ENCODE measurements at places on chromosomes 5 and 9.

DNA sequence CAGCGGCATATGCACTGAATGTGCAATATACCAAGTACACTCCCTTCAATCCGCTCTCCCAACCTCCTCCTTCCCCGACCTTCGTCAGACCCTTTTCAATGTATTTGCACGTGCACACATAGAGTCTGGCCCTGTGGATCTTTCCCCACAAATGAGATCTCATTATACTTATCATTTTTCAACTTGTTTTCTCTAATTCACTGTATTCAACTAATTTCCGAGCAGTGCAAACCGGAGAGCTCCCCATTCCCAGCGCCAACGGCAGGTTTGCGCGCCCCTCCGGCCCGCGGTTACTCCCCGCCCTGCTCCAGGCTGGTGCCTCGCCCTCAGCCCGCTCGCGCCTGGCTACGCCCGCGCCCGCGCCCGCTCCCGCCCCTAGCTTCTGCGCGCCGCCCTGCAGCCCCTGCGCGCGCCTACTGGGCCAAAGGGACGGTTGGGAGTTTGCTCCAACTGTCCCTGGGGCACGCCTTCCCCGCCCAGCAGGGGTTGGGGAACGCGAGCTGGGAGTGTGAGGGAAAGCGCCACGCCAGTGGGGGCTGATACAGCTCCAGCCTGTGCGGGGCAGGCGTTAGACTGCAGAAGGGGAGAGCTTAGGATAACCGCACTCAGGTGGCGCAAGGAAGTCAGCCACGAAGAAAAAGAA is 3.3 kb upstream of the CDC20B start:
- no peak for DNase-seq

DNA sequence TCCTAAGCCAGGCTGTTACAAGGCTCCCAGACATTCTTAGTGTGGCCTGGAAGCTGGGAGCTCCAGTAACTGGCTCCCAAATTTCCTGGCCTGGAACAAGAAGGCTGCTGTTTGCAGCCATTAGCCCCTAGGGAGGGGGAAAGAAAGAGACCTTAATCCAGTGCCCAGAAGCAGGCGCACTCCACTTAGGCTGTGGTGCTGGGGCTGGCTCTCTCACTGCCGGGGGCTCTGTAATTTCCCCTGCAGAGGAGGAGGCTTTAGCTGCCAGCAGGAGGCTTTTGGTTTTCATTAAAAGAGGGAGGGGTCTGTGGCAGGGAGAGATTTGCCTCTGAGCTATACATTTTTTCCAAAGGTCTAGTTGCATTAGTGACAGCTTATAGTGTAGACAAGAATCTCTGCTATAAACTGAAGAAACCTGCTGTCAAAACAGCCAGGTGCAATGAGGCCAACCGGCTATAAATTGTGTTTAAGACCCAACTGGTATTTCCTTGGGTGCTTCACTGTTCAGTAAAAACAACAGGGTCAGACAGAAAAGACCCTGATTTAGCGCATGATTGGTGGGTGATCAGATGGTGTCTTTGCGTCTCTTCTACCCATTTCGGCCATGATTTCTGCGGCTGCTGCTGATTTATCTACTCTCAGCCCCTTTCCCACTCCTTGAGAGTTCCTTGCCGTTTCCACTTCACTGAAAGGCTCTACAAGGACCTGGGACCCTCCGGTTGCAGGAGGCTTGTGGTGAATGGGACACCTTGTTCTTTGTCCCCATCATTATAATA is 254.6 kb downstream of the AOPEP start:
- DNase-seq, result no peak

- no peak for DNase-seq
Measured at GRCh38 chr5:111507276-111507675, 5.1 kb downstream of the STARD4 start.

DNA sequence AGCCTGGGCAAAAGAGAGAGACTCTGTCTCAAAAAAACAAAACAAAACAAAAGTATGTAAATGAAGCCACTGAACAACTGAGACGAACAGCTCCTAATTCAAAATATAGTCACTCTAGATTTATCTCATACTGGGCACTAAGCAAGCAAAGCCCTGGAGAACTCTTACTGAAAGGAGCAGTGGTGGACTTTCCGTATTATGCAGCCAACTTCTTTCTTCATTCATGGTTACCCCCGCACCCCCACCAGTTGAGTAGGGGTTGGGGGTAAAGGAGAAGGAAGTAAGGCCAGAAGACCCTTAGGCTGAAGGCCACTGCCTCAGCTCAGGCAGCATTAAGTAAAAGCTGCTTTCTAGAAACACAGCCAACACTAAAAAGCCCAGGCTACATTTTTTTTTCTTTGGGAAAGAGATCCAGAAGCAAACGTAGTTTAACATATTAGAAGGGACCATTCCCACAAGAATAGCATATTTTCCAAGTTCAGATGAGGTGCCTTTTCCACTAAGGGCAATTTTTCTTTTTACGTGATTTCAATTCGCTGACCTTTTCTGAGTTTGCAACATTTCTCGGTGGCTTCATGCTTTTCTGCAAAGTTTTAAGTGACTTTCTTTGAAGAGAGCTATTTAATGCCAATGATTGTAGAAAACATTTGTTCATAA is 55.3 kb downstream of the MAPKAP1 start:
- no peak for DNase-seq

- no peak for DNase-seq
Measured at GRCh38 chr5:83256091-83256780, 178.9 kb downstream of the XRCC4 start.

DNA sequence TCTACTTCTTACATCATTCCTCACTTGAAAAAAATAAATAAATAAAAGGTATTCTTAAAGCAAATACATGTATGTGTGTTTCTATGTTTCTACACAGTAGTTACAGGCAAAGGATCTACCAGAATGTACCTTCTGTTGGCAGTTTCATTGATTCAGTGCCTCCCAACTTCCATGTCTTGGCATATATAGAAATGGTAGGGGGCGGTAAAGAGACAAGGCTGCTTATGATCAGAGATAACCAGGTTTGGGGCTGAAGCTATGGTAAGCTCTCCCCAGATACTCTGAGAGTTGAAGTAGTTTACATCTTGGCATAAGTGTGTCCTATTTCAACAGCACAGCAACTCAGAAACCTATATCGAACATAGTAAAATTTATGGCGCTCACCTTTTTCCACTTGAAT is 1075.4 kb upstream of the C9orf72 start:
- DNase-seq, result no peak

DNA sequence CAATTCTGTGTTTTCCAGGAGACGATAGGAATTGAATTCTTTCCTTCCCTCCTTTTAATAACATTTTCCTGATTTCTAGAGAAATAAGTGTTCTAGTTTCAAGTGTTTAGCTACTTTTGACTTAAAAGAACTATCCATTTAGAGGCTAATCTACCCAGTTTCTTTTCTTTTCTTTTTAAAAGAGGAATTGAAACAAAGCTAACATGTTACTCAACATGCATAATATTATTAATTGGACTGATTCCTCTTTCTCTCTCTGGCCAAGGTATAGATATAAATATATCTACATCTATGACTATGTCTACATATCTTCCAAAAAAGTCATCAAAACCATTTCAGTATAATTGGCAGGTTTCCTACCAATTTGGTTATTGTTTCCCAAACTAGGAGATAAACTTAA is 309.8 kb downstream of the TRPM3 start:
- no peak for DNase-seq

GRCh38 chr5:61353293-61353692 is 21.2 kb downstream of the ZSWIM6 start:
- DNase-seq, result no peak

GRCh38 chr9:136527721-136528710 is 17.8 kb downstream of the NOTCH1 start:
- DNase-seq, result no peak

- no peak for DNase-seq
Measured at GRCh38 chr5:82802954-82803353, 274.2 kb downstream of the TMEM167A start.

GRCh38 chr5:38905516-38905915 is 59.7 kb downstream of the OSMR start:
- DNase-seq, result no peak

- DNase-seq, result no peak
Measured at GRCh38 chr5:171927345-171927941, 79.0 kb downstream of the FBXW11 start.

GRCh38 chr9:16309082-16309468 is 561.4 kb downstream of the BNC2 start:
- no peak for DNase-seq

- DNase-seq, result no peak
Measured at GRCh38 chr9:137409515-137409914, 13.4 kb downstream of the EXD3 start.

GRCh38 chr5:93277051-93277450 is 304.0 kb downstream of the NR2F1-AS1 start:
- no peak for DNase-seq

GRCh38 chr9:5629312-5630080 is 589 bp downstream of the RIC1 start:
- DNase-seq, result peak; percentile 56

DNA sequence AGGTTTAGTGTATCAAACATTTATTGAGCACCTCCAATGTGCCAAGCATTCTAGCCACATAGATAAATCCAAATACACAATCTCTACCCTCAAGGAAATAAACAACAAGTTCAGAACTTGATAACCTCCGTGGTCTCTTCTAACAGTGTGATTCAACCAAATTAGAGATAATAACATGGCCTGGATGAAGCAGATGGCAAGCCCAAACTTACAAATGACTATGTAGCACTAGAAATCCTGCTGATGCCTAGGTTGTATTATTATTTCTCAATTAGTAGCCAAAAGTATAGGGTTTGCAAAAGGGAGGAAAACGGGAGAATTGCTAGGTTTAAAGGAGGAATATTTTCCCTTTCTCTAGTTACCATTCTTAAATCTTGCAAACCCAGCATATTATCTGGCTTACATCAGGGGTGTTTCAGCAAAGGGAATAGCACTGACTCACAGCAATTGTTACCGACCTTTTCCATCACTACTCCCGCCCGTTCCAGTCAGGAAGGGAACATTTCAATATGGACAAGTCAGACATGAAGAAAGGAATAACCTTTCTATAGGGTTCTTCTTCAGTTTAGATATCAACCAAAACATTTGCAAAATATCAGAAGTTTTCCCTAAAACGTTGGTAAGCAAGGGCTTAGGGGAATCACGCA is 2.3 kb downstream of the DPYSL3 start:
- DNase-seq, result no peak

DNA sequence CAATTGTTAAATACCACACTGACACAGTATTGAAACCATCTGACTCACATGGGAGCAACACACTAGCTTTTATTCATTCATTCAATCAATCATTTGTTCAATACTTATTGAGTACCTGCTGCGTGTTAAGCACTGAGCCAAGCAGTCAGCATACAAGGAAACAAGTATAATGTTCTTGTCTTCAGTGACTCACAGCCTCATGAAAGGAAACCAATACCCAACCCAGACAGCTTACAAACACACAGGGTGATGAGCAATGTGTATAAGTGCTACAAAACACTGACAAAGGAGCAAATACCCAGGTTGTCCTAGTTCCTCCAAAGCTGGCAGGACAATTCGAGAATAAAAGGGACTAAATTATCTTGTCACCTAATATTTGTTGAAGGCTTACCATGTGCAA is 67.6 kb upstream of the RASEF start:
- no peak for DNase-seq

DNA sequence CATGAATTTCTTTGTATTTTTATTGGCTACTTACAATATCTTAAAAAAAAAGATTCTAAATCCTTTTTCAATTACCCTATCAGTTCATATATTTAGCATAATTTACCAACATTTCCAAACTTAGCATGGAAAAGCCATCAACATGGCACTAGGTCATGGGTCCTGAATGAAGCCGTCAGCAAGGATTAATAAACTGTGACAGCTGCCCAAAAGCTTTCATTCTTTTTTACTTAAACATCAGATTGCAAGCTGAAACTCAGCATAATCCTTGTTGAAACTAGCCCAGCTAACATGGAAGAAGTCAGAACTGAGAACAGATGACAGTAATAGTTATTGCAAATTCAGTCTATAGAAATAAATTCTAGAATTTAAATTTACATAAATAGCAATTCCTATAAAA is 209.8 kb downstream of the ADAMTS6 start:
- no peak for DNase-seq

DNA sequence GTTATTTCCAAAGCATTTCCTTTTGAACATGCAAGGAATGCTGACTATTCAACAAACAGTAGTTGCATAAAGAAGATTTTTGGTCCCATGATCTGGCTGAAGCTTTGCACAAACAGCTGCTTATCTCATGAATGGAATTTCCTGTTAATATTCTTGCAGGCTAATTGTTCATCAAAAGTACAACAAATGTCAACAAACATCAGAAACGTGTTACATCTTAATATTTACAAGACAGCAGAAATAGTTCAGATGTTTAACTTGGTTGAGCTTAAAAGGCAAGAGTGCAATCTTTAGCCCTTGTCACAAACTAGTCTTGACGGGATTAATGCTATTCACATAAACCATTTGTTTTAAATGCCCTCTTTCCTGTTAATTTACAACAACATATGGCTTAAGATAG is 47.9 kb upstream of the BASP1 start:
- no peak for DNase-seq

GRCh38 chr5:39691136-39691535 is 266.4 kb upstream of the DAB2 start:
- DNase-seq, result no peak

- DNase-seq, result no peak
Measured at GRCh38 chr5:18403141-18403540, 768.9 kb downstream of the TAF11L14 start.

GRCh38 chr5:132095424-132095972 is 21.9 kb downstream of the CSF2 start:
- DNase-seq, result no peak

GRCh38 chr5:54073131-54073530 is 237.2 kb downstream of the ARL15 start:
- DNase-seq, result no peak

DNA sequence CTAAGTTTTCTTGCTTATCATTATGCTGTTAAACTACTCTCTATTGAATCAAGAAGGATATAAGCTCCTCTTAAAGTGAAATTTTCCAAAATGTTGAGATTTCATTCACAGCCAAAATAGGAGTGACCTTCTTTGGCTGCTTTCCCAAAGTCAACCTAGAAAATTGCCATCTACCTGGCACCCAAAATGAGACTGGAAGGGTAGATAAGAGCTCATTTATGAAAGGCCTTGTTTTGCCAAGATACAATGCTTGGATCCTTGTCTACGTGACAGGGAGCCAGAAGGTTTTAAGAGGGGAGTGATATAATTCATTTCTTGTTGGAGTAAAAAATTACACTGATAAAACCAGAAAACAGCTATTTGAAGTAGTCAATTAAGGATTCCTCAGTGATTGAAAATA is 287.1 kb downstream of the IZUMO3 start:
- DNase-seq, result no peak

- no peak for DNase-seq
Measured at GRCh38 chr5:126975796-126976195, 54.6 kb downstream of the MARCHF3 start.

- no peak for DNase-seq
Measured at GRCh38 chr5:59035681-59036080, 452.8 kb downstream of the RAB3C start.

DNA sequence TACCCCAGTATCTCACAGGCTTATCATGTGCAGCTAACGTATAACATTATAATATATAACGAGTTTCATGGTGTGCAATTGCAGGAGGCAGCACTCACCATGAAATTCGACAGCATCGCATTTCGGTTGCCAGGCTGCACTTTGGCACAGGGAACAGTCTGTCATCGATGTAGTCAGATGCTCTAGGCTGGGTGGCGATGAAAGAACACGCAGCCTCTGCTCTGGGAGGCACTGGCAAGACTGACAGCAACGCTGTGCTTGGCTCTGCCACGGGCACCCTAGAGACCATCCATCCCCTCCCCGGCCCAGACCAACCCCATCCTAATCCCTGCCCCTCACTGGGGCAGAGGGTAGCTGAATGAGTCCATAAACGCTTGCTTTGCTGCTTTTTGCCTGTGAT is 290.8 kb downstream of the MED10 start:
- DNase-seq, result no peak

- DNase-seq, result no peak
Measured at GRCh38 chr5:178206166-178207101, 2.1 kb downstream of the HNRNPAB start.

Data from caudate nucleus (tissue), 63 donors.